Stimulated activated CD4-positive, alpha-beta T cell treated with anti-CD3 and anti-CD28 coated beads, Interleukin-15, amount 100 ng/mL, for 24 hours (primary cell): ENCODE measurements at places on chromosomes 4 and X.

- no peak for DNase-seq
Measured at GRCh38 chr4:158724637-158725036, 1.4 kb upstream of the PPID start.

DNA sequence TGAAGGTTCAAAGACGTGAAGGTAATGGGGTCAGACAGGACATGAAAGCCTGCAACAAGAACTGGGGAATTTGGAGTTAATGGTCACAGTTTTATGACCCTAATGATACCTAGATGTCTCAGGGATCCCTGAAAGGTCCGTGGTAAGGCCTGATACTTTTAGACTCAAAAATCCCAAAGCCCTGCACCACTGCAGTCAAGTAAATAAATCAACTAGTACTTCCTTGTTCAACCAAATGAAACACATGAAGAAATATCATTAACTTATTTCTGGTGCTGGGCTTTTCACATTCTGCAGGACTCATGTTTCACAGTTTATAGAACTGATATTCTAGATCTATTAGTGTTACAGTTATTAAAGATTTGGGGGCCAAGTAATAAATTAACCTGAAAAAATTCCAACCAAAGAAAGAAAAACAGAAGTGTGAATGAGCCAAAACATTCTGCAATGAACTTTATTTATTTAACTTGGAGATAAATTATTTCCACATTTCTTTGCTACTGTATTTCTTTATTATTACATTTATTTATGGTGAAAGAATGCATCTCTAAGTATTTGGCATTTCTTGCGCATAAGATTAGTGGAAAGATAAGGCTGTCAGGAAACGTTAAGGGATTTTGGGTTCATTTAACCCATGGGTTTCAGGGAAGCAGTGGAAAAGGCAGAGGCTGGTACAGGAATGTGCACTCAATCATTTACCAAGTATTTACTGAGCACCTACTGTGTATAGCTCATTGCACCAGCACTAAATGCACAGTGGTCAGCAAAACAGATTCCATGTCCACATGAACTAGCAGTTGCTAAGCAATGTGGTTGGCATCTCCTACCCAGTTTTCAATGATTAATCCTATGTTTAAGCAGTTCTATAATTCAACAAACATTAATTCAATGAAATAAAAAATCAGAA is 8.7 kb downstream of the WDFY3 start:
- DNase-seq: no peak

DNA sequence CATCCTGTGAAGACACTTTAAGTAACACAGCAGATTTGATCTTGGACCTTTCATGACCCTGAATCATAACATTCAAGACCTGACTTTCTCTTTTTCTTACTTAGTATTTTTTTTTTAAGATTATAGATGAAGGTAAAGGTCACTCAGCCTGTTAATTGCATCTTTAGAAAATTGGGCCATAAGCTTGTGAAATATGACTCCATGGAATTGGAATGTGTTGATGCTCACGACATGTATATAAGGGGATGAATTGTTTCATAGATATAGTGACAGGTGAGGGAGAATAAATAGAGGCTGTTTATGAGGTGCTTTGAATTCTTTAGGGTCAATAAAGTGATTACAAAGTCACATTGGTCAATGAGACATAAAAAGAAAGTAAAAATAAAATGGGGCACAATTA is 27.7 kb upstream of the HS3ST1 start:
- no peak for DNase-seq

- no peak for DNase-seq
Measured at GRCh38 chr4:122758033-122758432, 25.5 kb downstream of the BBS12 start.

GRCh38 chr4:135718019-135718418 is 1516.4 kb upstream of the PABPC4L start:
- no peak for DNase-seq

DNA sequence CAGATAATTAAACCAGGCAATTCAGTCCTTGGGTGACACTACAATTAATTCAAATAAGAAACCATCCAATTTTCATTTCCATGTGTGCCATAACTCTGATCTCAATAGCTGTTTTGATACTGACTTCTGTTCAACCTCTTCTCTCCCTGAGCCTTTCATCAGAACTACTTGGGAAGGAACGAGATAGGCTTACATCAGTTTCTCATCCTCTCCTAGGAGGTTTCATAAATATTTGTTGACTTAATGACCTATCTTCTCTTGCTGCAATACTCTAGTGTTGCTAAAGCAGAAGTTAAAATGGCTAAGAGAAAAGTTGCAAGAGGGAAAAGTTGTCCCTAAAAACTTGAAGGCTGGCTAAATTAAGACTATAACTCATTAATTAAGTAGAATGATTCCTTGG is 41.8 kb downstream of the PRKG2 start:
- DNase-seq: no peak

GRCh38 chrX:45508454-45508853 is 307.8 kb upstream of the DIPK2B start:
- DNase-seq: no peak

- DNase-seq: no peak
Measured at GRCh38 chrX:29824176-29824906, 391.0 kb upstream of the MAGEB2 start.

GRCh38 chr4:76856243-76857073 is 41.5 kb downstream of the SOWAHB start:
- no peak for DNase-seq

- no peak for DNase-seq
Measured at GRCh38 chr4:84470204-84470785, 28.8 kb downstream of the NKX6-1 start.

DNA sequence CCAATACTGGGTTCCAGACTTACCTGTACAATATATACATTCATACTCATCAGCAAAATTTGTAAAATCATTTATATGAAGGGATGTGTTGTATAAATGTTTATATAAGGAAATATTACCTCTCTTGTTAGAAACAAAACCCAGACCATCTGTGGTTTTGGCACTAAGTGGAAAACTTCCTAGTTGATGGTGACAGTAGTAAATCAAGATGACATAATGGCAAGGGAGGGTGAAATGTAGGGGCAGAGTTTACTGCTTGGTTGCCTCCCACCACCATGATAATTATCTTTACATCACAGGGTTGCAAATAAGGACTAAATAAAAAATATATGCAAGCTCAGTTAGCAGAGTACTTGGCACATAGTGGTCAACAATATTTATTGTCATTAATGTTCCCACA is 365.3 kb upstream of the TEX13C start:
- DNase-seq: no peak

- DNase-seq: no peak
Measured at GRCh38 chr4:146511381-146511780, 10.4 kb downstream of the SLC10A7 start.

DNA sequence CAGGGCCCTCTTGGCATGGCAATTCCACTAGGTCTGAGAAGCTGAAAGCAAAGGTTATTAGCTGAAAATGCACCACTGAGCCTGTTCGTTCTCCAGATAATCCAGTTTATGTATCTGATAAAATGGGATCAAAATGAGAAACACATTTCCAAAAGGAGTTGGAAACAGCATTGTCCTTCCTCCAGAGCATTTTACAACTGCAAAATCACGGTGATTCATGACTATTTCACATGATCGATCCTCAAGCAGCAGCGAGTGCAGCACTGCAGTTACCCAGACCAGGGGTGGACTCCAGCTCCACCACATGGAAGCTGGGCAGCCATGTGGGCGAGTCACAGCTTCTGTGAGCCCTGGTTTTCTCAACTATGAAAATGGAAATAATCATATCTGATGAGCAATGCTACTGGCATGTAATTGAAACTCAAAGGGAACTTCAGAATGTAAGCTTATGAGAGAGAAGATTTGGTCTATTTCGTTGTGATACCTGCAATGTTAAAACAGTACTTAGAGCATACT is 78.7 kb upstream of the MSX1 start:
- DNase-seq: no peak

GRCh38 chr4:93878566-93878965 is 50.0 kb downstream of the ATOH1 start:
- no peak for DNase-seq

- no peak for DNase-seq
Measured at GRCh38 chrX:69264158-69264581, 98.9 kb upstream of the PJA1 start.

GRCh38 chrX:25295466-25295865 is 279.7 kb upstream of the ARX start:
- DNase-seq: no peak

DNA sequence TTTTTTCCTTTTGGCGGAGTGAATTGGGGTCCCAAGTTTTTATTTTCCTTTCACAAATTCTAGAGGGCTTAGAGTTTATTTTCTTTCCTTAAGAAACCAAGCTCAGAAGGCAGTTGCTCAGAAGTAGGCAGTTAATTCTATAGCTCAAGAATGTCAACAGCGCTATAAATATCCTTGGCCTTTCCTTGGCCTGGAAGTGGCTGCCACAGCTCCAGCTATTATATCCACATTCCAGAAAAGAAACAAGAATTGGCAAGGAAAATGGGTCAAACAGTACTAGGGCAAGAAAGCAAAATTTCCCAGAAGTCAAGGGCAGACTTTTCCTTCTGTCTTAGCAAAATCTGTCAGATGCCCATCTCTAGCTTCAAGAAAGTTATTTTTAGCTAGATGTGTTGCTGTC is 31.0 kb downstream of the SLC10A6 start:
- no peak for DNase-seq

GRCh38 chrX:22378296-22378695 is 105.6 kb downstream of the CBLL2 start:
- DNase-seq: no peak

- DNase-seq: no peak
Measured at GRCh38 chr4:122775987-122776836, 43.7 kb downstream of the BBS12 start.
